ENCODE measurements at places on chromosomes 4 and X.

- no peak for DNase-seq
Observed at GRCh38 chr4:80409809-80410208, 74.3 kb downstream of the CFAP299 start.

DNA sequence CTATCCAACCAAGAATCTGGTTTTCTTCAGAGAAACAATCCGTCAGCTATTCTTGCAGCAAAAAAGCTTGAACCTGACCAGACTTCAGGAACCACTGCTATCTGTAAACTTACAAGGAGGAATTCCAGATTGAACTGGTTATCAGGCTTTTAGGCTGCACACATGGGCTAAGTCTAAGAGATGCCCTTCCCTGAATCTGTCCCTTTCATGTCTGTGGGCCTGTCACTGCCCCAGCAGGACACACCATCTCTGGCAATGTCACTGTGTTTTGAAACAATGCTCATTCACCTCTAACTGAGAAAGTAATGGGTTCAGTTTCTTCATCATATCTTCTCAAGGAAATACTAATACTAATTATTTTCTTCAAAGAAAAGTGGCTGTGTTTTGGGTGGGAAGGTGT lies 72.8 kb downstream of the PARM1 start:
- DNase-seq, result no peak

- DNase-seq, result no peak
Observed at GRCh38 chr4:36753048-36753447, 471.6 kb downstream of the DTHD1 start.

GRCh38 chrX:4225086-4225485 lies 511.6 kb upstream of the PRKX start:
- DNase-seq, result no peak

DNA sequence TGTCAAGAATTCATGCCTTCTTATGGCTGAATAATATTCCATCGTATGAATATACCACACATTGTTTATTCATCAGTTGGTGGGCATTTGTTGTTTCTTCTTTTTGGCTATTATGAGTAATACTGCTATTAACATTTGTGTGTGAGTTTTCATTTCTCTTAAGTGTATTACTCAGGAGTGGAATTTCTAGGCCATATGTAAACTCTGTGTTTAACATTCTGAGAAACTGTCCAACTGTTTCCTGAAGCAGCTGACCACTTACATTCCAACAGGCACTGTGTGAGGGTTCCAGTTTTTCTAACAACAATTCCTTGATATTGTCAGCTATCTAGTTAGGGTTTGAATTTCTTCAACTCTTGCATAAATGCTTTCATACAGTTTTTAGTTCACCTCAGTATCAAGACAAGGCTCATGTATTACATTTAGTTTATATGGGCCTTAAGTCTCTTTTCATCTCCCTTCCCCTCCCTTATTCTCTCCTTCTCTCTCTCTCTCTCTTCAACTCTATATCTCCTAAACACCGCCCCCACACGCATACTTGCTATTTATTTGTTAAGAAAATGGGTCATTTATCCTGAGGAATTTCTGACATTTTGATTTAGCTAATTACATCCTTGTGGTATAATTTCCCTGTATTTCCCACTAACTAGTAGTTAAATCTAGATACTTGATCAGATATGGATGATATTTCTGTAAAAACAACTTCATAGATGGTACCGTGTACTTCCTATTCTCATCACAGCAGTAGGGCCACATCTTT lies 77.4 kb downstream of the WDR19 start:
- peak; percentile 4 for DNase-seq

- peak; percentile 36 for DNase-seq
Observed at GRCh38 chr4:143616771-143617170, 83.7 kb downstream of the FREM3 start.

DNA sequence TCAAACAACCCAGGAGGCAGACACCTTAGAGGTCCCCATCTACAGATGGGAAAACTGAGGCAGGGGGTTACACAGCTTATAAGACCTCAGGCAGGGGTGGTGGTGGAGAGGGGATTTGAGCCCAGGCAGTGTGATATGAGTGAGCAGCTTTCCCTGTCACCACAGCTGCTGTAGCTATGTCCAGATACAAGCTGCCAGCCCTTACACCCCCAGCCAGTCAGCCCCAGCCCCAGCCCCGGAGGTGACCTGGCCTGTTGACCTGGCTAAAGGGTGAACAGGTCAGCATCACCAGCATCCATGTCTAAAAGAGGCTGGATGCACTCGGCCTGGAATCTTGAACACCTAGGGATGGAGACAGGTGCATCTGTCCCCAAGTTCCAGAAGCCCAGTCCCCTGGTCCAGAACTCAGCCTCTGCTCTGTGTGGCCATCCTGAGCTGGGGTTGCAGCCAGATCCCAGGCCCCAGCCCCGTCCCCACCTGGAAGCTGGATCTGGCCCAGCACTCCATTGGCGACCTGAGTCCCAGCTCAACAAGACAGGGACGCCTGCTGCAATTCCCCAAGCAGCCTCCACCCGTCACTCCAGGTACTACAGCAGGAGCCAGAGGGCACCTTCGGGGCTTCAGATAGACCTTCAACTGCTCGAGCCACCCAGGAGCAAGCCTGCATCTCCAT lies 89.5 kb downstream of the JAKMIP1 start:
- no peak for DNase-seq

- no peak for DNase-seq
Observed at GRCh38 chr4:7503559-7504249, 69.0 kb upstream of the PSAPL1 start.

- DNase-seq, result no peak
Observed at GRCh38 chr4:141140391-141141200, 7.3 kb upstream of the RNF150 start.

DNA sequence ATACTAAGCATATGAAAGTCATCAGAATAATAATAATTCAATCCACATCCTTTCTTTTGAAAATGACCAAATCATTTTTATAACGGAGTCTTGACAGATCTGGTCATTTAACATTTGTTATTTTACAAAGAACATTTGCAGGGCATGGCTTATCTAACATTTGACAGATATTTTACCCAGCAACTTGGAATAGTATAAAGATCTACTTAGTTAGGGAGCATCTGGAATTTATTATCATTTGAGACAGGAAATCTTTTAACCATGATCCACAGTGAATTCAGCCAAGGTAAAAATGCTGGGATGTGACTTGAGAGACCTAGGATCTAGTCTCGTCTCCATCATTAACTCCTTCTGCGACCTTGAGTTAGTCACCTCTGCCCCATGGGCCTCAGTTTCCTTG lies 22.4 kb downstream of the STARD8 start:
- no peak for DNase-seq

- no peak for DNase-seq
Observed at GRCh38 chr4:68267433-68267944, 22.0 kb upstream of the TMPRSS11B start.

GRCh38 chrX:15745179-15745578 lies 7.1 kb downstream of the CA5B start:
- no peak for DNase-seq

DNA sequence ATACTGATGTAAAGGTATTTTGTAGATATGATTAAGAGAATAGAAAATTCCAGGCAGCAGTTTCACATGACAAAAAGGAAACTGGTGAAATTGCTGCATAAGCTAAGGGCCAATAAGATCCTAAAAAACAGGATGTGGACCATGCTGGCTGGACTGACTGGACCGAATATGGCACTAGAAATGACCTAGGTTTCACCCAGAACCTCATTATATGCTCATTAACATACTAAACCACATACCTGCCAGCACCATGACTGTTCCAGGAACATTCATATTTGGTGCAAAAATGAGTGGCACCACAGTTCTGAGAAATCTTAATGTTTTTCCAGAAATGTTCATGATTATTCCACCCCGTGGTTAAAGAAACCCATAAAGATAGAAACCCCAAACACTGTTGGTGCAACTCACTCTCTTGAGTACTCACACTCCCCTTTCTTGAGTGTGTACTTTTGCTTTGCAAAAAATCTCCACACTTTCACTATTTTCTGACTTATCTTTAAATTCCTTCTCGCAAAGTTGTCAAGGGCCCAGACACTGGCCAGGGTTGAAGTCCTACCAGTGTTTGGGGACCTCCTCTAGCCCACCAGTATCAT lies 74.0 kb downstream of the FANCB start:
- no peak for DNase-seq

- DNase-seq, result no peak
Observed at GRCh38 chrX:101347859-101348451, 587 bp downstream of the TIMM8A start.

GRCh38 chr4:26028793-26029567 lies 115.0 kb downstream of the SMIM20 start:
- no peak for DNase-seq

DNA sequence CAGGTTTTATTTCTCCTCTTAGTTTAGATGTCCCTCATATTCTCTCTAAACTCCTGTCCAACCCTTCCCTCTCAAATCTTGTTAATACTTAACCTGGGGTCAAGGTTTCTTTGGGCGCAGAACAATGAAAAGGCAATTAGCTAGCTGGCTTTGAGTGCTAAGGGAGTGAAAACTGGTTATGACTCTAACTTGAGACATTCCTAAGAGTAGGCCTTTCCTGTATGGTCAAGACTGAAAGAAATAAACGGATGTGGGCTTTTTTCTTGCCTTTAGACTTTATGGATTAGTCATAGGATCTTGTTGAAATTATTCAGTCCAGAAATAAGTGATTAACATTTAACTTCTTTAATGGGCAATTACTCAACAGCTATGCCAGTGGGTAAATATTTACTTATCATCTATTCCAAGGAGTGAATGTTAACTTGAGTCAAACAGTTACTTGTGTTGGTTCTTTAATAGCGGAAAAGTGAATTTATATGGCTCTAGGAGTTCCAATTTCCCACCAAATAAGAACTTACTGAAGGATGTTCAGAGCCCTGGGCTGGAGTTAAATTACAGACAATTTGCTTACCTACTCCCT lies 141.7 kb upstream of the SCML1 start:
- DNase-seq, result no peak

- DNase-seq, result no peak
Observed at GRCh38 chrX:115531818-115532403, 29.1 kb upstream of the PLS3 start.

GRCh38 chr4:176868676-176869075 lies 76.0 kb upstream of the VEGFC start:
- no peak for DNase-seq

DNA sequence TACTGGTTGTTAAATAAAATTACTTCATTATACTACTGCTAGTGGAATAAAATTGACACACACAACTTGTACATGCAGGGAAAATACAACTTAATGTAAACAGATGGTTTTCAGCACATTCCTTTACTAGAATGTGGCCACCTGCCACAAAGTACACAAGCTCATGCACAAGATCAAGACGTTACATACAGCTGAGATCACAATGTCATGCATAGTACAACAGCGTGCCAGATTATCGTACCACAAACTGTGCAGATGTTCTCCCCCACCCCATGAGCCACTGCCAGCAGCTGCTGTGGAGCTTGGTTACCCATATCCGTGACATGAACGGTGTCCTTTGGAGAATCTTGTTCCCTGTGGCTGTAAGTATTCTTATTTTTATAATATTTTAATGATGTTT lies 27.7 kb downstream of the FBXO8 start:
- DNase-seq, result no peak

- no peak for DNase-seq
Observed at GRCh38 chr4:76571274-76571673, 136.2 kb downstream of the SHROOM3 start.

DNA sequence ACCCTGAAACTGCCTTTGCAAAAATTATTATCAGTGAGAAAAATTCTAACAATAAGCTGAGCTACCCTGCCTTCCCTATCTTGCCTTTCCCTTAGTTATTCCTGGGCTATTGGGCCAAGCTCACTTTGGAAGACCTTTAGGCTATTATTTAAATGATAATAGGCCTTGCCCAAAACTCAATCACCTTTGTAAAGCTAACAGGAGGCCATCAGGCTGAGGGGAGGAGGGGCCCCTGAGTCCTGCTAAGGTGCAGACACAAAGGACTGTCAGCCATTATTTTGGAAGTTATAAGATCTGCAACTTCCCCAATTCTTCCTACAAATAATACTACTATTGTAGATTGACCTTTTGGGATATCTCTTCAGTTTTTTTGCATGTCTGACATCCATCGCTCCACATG lies 278.8 kb upstream of the DIAPH2 start:
- no peak for DNase-seq
